Stimulated activated CD8-positive, alpha-beta memory T cell treated with anti-CD3 and anti-CD28 coated beads, Interleukin-7, amount 100 ng/mL, for 4 hours (primary cell): ENCODE measurements at places on chromosomes 6 and 20.

DNA sequence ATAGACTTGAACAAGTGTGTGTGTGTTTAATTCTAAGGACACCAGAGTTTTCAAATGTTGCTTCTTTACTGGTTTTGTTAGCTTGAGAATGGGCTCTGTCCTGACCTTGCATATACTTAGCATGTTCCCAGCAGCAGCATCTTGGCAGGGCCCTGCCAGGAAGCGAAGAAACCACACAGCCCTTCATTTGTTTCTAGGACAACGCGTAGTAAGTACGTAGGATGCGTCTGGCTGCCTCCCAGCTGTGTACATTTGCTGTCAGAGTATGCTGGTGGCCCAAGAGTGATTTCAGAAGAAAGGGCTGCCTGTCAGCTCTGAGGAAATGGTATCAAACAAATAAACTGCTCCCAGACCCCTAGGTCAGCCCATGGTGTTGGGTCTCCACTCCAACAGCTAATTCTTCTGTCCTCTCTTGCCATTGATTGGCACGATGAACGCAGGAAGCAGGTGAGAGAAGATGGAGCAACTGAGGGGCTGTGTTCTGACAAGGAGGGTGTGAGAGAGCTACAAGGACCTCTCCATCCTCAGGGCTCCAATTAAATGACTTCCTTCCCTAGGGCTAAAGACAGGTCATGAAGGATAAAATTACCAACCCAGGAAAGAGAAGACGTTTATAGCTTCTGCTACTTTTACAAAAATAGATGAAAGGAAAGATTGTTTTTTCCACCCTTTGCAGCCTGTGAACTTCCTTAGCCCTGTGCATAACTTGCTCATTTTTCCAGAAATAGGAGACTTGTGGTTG, 55.9 kb upstream of the HDDC2 start:
- DNase-seq, result no peak

GRCh38 chr6:126600258-126600916, 260.5 kb downstream of the CENPW start:
- no peak for DNase-seq

DNA sequence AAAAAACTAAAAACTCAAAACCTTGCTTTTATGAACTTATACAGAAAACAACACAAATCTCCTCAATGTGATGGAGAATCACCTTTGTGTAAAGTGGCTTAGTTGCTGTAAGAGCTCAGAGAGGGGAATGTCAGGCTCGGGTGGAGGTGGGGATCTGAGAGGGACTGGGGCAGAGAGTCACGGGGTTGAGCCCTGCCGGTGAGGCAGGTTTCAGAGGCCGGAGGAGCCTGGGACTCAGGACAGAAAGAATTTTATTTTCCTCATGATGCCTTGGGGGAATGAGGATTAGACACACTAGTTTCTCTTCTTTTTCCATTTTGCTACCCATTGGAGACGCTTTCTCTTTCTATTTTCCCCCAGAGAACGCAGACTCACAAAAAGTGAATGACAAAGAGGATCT, 252.3 kb upstream of the FOXQ1 start:
- DNase-seq, result no peak

DNA sequence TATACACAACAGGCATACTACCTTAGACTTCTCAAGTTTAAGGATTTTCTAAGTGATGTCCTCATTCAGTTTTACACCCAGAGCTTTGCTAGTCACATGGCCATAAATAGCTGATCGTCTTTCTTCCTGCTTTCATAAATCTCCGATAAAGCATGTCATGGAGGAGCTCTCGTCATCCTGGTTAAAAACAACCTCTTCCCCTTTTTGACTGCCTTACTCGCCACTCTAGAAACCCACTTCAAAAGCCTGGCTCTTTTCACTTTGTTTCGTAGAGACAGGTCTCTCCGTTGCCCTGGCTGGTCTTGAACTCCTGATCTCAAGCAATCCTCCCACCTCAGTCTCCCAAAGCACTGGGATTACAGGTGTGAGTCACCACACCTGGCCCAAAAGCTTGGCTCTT, 67.0 kb upstream of the SMIM29 start:
- DNase-seq, result no peak

GRCh38 chr6:163335671-163336545, 78.6 kb upstream of the QKI start:
- no peak for DNase-seq

- DNase-seq, result no peak
Measured at GRCh38 chr6:129536271-129536670, 173.7 kb downstream of the ARHGAP18 start.

GRCh38 chr20:5070081-5070480, 49.7 kb downstream of the PCNA start:
- DNase-seq, result no peak

GRCh38 chr6:112443179-112444065, 96.3 kb downstream of the RFPL4B start:
- no peak for DNase-seq

GRCh38 chr6:42045538-42046460, 4.5 kb upstream of the TAF8 start:
- peak; percentile 76 for DNase-seq

DNA sequence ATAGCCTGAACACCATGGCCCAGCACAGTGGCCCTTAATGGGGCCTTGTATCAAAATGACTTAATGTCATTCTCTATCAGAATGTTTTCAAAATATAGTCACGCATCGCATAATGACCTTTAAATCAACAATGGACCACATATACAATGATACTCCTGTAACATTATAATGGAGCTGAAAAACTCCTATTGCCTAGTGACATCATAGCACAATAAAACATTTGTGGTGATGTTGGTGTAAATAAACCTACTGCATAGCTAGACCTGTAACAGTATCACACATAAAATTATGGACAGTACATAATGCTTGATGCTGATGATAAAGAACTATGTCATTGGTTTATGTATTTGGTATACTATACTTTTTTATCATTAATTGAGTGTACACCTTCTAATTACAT, 9.3 kb downstream of the ELOVL5 start:
- DNase-seq, result no peak

DNA sequence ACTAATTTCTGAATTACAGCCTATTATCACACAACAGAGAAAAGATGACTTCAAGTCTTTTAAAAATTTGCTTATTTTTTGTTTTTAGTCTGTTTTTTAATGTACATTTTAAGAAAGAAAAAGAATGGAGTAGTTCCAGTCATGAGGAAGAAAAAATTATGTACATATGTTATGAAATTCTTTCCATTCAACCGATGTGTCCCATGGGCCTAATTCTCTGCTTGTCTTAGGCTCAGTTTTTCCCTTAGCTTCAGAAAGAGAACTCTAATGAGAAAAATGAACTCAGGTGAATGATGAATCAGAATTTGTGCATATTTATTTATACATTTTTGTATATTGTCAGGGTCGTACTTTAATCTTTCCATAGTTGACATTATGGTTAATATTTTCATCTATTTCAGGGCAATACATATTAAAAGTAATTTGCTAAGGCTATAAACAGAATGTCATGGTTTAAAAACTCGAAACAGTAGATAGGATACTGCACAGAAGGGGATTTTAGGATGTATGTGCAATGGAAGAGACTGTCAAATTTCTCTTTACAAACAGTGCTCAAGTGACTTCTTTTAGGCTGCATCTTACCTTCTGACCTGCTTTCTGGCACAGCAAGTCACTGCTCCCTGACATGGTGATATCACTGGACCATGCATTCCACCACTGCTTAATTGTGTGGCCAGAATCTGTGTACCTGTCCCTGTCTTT, 153.1 kb downstream of the EPHA7 start:
- DNase-seq, result no peak

DNA sequence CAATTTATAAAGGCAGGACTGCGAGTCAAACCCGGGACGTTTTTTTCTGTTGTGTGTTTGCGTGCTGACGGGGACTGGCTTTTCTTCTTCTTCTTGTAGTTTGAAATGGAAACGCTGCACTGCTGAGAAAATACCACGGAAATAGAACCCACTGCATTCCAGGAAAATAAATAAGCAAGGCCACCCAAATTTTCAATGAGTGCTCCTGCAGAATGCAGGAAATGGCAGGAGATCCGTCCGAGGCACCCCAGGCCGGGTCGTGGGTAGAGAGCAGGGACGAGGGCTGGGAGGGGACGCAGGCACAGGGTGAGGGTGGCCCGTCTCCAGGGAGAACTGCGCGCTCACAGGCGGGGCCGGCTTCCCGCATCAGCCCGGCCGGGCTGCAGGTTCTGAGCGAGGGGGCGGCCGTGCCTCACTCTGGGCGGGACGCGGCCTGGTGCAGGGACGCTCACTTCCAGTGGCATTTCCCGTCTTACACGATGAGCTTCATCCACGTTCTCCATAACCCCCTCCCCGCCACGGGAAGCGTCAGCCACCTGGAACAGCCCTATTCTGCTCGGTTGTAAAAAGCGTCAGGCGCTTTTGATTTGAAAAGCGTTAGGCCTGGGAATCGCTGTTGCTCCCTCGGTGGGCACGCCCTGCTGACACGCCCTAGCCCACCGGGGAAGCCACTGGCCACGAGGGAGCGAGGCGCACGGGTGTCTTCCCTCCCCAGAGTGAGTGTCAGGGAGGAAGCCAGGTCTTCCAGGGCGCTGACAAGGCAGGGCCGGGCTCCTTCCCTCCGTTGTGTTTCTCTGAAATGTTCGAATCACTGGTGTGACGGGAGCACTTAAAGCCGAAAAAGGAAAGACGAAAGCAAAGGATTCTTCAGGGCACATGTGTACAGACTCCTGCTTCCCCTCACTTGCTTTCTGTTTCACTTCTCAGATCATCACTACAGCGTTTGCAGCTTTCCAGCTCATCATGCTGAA, 17.9 kb upstream of the EXOC2 start:
- DNase-seq, result peak; percentile 43

GRCh38 chr6:95228636-95229035, 348.7 kb upstream of the MANEA start:
- DNase-seq, result no peak

GRCh38 chr6:56816370-56816769, 138.5 kb upstream of the BEND6 start:
- no peak for DNase-seq

- no peak for DNase-seq
Measured at GRCh38 chr6:95687839-95688238, 110.5 kb downstream of the MANEA start.

DNA sequence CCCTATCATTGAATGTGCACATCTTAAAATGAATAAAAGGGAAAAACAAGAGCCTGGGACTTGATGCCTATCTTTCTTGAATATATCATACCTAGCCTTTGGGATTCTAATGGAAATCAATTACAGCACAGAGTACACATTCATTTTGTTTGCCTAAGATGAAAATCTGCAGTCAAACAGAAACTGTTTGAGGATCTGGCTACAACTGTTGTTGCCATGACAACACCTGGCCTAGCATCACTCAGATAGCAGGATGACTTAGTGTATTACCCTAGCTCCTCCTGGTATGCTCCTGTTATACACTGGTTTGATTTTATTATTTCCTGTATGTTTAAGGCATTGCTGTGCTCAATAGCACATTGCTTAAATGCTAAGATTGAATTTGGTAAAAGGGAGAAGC, 71.5 kb upstream of the LAMP5 start:
- DNase-seq, result no peak
